Astrocyte (in vitro differentiated cells and primary cell): ENCODE measurements at places on chromosomes 1 and 21. TPM values are rescaled to one million over a fixed set of nuclear protein-coding genes. Genes with fewer than 3 reads are reported as not detected.

Gene TNFSF4
- 3.0 and 3.3 TPM in 2 replicates for total RNA-seq

Gene ADAMTS1
- total RNA-seq: 139 and 141 TPM in 2 replicates

Gene SUSD4
- total RNA-seq: 9.2 and 18.8 TPM in 2 replicates

Gene RYR2
- total RNA-seq: 0.19 and 0.30 TPM in 2 replicates

Gene GBP5
- total RNA-seq: 0.62 and 0.79 TPM in 2 replicates

Gene LSS
- total RNA-seq: 58.1 and 83.2 TPM in 2 replicates

Gene SHISAL2A
- total RNA-seq: not detected in 2 replicates

Gene KAZN
- total RNA-seq: 7.8 and 9.4 TPM in 2 replicates

Gene NUP210L
- 0.07 TPM in 1 of 2 replicates, not detected in the other for total RNA-seq

Gene CPLANE2
- 8.2 and 8.6 TPM in 2 replicates for total RNA-seq

Gene C1orf87
- total RNA-seq: not detected in 2 replicates

GRCh38 chr1:228043281-228043848, 36.6 kb downstream of the WNT3A start:
- DNase-seq: no peak

GRCh38 chr1:1117469-1117831, 1.6 kb upstream of the C1orf159 start:
- no peak for DNase-seq

GRCh38 chr1:153306303-153307220, 6.2 kb downstream of the PGLYRP3 start:
- DNase-seq: no peak

DNA sequence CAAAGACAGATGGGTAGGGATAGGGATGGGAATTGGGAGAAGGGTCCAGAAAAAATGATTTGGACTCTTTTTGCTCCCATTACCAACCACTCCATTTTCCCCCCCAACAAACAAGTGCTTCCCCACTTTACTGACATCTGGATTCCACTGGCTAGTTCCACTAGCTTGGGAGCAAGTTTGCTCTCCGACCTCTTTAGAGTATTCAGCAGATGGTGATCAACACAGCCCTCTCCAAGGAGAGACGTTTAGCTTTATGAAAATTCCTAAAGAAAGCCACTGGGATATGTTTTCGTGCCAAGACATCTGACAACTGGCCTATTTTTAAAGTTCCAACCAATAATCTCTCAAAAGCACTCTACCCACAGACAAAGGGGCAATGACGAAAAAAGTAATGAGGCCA, 50.3 kb downstream of the ITPKB start:
- DNase-seq: no peak

DNA sequence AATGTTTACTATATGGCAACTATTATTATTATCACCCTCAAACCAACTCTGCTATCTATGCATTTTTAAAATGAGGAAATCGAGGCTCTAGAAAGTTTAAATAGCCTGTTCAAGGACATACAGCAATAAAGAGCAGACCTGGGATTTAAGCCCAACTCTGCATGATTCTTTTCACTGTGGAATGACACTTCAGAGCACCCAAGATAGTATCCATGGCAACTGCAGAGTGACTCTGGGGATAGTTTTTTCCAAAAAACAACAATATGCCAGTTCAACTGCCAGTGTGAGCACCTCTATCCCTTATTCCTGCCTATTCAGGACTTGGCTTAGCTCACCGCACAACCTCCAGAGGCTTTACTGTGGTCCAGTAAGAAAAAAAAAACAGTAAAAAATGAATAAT, 293.9 kb downstream of the BRINP2 start:
- DNase-seq: no peak

GRCh38 chr1:22121421-22121911, 21.4 kb downstream of the WNT4 start:
- DNase-seq: no peak

GRCh38 chr21:15843766-15844165, 114.0 kb downstream of the USP25 start:
- no peak for DNase-seq

DNA sequence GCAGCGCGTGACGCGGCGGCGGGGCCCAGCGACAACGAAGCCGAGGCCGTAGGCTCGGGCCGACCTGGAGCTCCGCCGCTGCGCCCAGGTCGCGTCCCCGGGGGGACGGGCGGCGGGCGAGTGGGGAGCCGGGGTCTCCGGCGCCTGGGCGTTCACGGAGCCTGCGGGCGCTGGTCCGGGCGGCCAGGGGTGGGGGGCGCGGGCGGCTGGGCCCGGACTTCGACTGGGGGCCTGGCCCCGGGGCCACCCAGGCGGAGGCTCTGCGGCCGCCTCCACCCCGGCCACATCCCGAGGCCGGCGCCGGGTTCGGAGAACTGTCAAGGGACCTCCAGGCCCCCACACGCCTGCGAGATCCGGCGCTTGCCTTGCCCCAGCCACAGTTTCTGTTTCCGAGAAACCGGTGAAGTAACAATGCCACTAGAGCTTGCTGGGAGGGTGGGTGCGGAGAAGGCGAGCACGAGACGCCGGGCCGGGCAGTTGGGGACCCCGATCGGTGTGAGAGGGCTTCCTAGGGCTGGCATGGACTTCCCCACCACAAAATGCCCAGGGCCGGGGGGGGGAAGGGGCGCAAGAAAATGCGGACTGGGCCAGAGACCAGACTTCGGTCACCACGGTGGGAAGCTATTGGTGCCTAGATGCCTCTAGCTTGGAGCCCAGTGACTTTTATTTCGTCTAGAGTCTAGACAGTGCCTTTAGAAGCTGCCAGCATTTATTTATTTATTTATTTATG, 501 bp downstream of the FBXO6 start:
- DNase-seq: no peak

GRCh38 chr1:233245191-233245765, 50.2 kb downstream of the PCNX2 start:
- peak; percentile 65 for DNase-seq

DNA sequence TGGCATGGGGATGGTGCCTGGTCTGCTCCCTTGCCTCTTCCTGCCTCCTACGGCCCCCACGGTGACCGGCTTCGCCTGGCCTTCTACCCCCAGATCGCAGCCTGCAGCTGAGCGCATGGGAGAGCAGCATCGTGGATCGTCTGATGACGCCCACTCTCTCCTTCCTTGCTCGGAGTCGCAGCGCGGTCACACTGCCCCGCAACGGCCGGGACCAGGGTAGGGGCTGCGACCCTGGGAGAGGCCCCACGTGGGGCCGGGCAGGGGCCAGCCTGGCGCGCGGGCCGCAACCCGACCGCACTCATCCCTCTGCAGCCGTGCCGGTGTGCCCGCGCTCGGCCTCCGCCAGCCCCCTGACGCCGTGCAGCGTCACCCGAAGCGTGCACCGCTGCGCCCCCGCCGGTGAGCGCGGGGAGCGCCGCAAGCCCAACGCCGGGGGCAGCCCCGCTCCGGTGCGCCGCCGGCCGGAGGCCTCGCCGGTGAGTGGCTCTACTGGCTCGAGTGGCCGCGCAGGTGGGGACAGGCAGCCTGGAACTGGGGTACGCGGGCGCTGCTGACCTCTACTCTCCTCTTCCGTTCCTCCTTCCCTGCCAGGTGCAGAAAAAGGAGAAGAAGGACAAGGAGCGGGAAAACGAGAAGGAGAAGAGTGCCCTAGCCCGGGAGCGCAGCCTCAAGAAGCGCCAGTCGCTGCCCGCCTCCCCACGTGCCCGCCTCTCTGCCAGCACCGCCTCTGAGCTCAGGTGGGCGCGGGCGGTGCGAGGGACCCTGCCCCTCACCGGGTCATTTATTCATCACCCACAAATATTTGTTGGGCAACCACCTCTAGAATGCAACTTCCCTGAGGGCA, 20.4 kb downstream of the MAP7D1 start:
- no peak for DNase-seq

DNA sequence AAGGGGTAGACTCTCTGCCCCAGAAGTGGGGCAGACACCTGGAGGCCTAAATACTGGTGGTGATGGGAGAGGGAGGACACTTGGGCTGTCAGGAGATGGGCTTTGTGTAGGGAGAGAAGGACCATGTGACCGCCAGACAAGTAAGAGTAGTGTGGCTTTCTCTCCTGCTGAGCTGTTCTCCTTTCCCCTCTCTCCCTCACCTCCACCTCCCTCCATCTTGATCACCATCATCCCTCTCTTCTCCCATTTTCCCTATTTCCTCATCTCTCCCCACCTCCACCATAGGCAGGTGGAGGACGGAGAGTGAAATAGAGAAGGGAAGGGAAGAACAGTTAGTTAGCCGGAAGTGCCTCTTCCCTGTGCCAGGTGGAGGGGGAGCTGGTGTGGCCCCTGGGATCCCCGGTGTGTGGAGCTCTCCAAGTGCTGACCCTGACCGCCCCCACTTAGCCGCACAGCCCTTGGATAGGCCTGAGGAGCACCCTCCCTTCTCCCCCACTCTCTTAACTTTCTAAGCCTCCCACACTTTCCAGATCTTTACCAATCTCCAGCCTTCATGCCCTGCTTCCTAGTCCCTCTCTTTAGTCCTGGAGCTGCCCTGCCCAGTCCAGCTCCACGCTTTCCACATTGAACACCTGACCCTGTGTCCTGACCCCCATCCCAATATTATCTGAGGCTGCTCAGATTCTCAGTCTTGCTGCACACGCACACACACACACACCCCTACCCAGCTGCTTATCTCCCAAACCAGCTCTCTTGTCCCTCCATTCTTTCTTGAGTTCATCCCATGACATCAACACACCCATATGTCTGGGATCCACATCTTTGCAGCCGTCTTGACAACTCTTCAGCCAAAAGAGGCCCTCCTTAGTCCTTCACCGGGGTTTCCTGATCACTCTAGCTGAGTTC, 1.5 kb downstream of the CELF3 start:
- no peak for DNase-seq

DNA sequence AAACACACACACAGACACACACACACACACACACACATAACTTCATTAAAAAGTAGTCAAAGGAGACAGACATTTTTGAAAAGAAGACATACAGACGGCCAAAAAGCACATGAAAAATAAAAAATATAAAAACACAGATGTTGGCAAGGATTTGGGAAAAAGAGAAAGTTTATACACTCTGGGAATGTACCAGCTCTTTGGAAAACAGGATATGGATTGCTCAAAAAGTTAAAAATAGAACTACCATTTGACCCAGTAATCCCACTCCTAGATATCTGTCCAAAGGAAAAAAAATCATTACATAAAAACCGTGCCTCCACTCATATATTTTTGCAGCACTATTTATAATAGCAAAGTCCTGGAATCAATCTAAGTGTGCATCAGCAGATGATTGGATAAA, 128.4 kb upstream of the C21orf91 start:
- no peak for DNase-seq

- peak; percentile 49 for DNase-seq
Measured at GRCh38 chr1:199448646-199449045, 578.9 kb upstream of the NR5A2 start.

- DNase-seq: peak; percentile 88
Measured at GRCh38 chr1:39410915-39411436, 80.5 kb upstream of the BMP8A start.

DNA sequence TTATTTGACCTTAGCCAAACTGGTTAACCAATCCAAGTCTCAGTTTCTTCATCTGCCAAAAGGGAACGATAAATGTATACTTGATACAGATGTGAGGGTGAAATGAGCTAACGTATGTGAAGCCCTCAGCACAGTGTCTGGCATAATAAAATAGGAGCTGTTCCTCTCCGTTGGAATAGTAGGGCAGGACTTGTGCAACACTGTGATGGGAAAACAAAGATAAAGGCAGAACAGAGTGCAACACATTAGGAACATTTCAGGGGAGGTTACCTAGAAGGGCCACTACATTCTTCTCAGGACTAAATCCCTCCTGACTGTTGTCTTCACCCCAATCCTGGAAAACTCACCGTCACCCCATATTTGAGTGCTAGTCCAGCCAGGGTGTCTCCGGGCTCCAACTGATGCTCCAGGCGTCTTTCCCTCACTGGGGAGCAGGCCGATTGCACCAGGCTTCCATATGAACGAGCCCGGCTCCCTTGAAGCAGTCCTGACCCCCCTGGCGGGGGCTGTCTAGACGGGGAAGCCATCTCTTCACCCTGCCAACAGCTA, 896 bp downstream of the LYSMD1 start:
- no peak for DNase-seq

DNA sequence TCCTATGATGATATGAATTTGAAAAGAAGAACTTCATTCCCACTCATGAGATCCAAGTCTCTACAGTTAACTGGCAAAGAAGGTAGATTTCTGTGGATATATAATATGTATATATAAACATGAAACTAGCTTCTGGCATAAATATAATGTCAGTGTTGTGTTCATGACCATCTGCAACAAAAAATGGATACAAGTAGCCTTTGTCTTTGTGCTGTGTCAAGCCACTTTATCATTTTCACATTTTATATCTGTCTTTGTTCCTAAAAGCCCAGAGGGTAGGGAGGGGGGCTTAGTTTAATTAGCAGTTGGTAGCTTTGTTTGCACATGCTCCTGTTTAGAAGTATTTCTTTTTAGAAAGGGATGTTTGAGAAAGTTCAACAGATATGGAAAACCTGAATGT, 56.2 kb upstream of the FASLG start:
- no peak for DNase-seq

GRCh38 chr1:59271561-59272260, 25.2 kb upstream of the FGGY start:
- no peak for DNase-seq

DNA sequence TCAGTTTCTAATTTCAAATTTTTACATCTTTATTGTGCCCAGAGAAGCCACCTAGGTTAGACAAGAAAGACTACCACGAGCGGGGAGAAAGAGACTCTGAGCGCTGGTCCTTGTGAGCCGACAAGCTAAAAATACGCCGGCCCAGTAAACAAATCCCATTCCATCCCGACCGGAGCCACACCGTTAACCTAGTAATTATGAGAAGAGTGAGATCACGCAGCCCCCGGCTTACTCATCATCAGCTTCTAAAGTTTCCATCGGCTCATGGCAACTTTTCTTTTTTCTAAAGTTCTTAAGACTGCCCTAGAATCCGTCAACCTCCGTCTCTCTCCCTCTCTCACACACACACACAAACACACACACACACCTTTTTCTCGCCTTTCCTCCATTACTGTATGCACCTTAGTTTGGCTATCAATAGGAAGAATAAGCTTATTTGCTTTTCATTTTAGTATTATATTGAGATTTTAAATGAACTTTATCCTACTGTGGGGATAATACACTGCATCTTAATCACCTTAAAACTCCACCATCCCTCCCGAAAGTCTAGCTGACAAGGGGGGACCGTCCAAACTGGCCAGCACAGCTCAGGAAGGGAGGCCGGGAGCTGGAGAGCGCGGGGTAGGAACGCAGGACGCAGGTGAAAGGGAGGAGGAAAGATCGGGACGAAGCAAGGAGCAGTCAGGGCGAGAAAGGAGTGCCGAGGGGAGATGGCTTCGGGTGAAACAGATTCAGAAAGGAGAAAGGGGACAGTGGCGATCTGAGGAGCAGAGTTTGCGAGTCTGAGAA, 728 bp downstream of the OTUD7B start:
- peak; percentile 91 for DNase-seq
